ENCODE measurements at places on chromosomes 2 and 18. TPM values are rescaled to one million over a fixed set of nuclear protein-coding genes. Genes with fewer than 3 reads are reported as not detected.

DNA sequence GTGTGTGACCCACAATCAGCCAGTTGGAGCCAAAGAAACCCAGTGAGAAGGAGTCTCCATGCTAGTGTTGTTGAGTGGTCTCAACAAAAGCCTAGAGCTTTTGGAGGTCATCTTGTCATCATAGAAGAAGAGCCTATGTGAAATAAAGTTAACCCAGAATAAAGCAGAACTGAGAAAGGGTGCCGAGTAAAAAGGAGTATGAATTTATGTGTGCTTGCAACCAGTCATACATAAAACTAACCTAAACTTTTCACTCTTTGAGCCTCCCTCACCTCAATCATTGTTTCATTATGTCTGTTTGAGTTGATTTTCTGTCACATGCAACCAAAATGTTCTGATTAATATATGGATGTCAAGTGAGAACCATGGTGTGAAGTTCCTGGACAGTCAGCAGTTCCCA, 599.3 kb upstream of the ZEB2 start:
- DNase-seq = no peak

- DNase-seq = no peak
Measured at GRCh38 chr18:70683263-70683662, 394.4 kb downstream of the SOCS6 start.

DNA sequence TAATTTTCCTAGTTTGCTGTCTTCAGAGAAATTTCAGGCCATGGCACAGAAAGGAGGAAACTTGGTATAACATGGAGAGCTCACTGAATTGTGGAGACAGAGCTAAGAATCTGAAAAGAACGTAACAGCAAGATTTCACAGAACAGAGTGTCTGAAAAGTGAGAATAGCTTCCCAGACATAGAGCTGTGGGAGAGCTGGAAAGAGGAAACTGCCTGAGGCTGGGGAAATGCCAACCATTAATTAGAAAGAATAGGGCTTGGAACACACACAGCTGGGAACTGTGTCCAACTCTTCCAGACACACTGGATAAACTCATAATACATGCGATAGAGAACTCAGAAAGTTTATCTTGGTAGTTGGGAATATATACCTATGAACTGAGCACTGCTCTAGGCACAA, 51.6 kb upstream of the KYNU start:
- no peak for DNase-seq

GRCh38 chr18:73961804-73962203, 185.8 kb downstream of the FBXO15 start:
- no peak for DNase-seq

DNA sequence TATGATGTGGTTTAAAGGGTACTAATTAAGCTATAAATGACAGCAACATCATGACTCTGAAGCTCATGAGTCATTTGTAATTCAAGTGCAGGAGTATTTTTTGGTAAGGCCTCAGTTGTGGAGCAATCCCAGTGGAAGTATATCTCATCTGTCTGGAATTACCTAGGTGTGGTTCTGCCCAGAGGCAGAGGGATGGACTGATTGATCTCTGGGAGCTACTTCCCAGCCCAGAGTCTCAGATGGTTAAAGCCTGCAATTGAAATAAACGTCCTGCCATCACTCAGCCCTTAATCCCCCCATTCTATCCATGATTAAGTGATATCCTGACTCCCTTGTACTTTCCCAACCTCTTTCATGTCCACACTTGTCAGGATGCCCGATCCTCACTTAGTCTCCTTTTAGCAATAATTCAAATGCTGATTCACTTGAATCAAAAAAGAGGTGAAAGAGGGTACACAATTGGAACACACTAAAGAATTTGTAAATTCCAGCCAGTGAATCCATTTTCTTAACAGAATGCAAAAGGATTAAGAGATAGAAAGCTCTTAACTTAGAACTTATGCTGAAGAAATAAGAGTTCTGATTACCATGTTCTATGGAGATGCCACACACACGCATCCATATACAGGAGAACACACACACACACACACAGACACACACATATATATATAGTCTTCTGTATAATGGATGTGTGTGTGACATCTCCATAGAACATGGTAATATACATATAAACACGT, 664.4 kb downstream of the NYAP2 start:
- DNase-seq = no peak

- DNase-seq = no peak
Measured at GRCh38 chr2:121038891-121039616, 245.9 kb downstream of the TFCP2L1 start.

The TUBA3E gene
- 0.18 TPM for polyA plus RNA-seq

Data from left kidney (tissue), 8 donors.